Occipital lobe (tissue), 3 donors: ENCODE measurements at places on chromosomes 1 and 21. TPM values are rescaled to one million over a fixed set of nuclear protein-coding genes. Genes with fewer than 3 reads are reported as not detected.

The KLHDC9 gene
- 0.78 TPM for total RNA-seq

The CYP2J2 gene
- total RNA-seq, result 0.47 TPM

The KRTAP13-2 gene
- not detected for total RNA-seq

The ACTN2 gene
- total RNA-seq, result 59.1 TPM

The RPTN gene
- not detected for total RNA-seq

The TMEM82 gene
- not detected for total RNA-seq

The TXNIP gene
- 317 TPM for total RNA-seq

The POGZ gene
- 37.3 TPM for total RNA-seq

The DNAI4 gene
- total RNA-seq, result 34.9 TPM

The CYP4A22 gene
- total RNA-seq, result not detected

The CEP350 gene
- total RNA-seq, result 119 TPM

The NEK2 gene
- 3.3 TPM for total RNA-seq

The CHI3L1 gene
- 1.6 TPM for total RNA-seq

The GBP7 gene
- total RNA-seq, result not detected

The IL19 gene
- not detected for total RNA-seq

The NPHS2 gene
- total RNA-seq, result not detected

The HCRTR1 gene
- total RNA-seq, result 1.1 TPM

The VWA5B1 gene
- total RNA-seq, result 0.16 TPM

The TSPAN1 gene
- 0.31 TPM for total RNA-seq

The NTRK1 gene
- not detected for total RNA-seq

The GRIK1 gene
- total RNA-seq, result 7.5 TPM

The CD244 gene
- total RNA-seq, result not detected

The PDIK1L gene
- 93.6 TPM for total RNA-seq
